ENCODE measurements at places on chromosomes 6 and 20. TPM values are rescaled to one million over a fixed set of nuclear protein-coding genes. Genes with fewer than 3 reads are reported as not detected.

The DCDC2 gene
- not detected for total RNA-seq

The GNAS-AS1 gene
- total RNA-seq = 1.5 TPM

GRCh38 chr6:134714679-134715078, 235.2 kb downstream of the ALDH8A1 start:
- no peak for DNase-seq

DNA sequence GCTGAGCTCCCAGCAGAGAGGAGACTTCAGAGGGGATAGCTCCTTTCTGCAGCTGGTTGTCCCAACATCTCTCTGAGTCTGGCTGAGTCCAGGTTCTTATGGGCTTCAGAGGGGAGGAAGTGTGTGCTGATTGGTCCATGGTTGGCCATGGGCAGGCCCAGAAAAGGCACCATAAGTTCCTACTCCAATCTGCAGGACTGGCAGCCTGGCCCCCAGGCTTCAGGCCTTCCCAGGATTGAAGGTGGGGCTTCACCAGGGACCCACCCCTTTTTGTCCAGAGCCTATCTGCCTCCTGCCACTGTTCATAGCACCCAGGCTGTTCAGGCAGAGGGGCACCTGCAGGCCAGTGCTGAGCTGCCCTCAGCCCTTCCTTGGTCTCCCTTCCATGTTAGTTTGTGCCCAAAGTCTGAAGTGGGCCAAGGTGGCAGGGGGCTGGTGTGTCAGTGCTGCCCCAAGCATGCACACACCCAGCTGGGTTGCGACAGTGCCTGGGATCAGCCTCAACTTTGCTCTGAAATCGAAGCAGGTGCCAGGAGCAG, 21.6 kb upstream of the TOP1 start:
- DNase-seq = no peak

DNA sequence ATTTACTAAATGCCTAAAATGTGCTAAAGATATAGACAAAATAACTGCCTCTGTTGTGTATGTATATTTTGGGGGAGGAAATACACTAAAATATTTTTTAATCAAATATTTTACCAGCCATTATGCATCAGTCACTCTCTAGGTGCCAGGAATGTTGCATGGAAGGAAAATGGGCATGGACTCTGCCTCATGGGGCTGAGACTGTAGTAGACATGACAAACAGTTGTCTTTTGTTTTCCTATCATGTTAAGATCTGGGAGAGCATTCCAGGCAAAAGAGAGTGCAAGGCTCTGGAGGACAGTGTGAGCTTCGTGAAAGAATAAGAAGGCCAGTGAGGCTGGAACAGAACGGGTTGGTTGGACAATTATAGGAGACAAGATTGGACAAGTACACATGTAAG, 26.5 kb downstream of the HLA-DOB start:
- no peak for DNase-seq

The TMEM217 gene
- total RNA-seq = 1.6 TPM

GRCh38 chr6:33316603-33317418, 733 bp downstream of the ZBTB22 start:
- no peak for DNase-seq

The C20orf204 gene
- 2.1 TPM for total RNA-seq

- peak; percentile 85 for DNase-seq
Measured at GRCh38 chr6:30682143-30683117, 4.0 kb downstream of the PPP1R18 start.

DNA sequence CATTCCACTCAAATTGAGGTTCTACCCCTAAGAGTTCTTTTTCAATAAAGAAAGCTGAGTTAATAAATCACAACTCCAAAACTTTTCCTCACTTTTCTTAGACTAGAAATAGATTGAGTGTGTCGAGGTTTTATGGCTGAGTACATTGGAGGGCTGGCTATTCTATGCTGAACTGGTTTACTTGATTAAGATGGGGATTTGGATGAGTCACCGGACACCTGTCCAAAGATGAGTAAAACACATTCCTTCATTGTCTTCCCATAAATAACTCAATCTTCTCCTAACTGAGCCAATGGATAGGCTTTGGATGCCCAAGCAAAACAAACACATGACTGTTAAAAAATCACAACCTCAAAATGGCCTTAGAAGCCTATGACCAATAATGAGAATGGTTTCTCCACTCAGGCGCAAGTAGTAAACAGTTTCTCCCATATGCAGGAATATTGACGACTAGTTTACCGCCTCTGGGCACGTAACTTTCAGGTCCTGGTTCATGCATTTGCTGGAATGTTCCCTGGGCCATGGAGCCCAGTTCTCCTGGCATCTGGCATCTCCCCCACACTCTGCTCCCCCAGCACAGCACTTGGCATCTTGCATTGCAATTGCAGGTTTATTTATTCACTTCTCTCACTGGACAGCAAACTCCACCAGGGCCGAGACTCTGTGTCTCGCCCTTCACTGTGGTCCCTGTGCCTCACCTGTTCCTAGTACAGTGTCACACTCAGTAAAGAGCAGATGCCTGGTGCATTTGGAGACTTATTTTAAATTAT, 43.9 kb downstream of the BCAS1 start:
- DNase-seq = no peak

The ZBTB46 gene
- 30.2 TPM for total RNA-seq

DNA sequence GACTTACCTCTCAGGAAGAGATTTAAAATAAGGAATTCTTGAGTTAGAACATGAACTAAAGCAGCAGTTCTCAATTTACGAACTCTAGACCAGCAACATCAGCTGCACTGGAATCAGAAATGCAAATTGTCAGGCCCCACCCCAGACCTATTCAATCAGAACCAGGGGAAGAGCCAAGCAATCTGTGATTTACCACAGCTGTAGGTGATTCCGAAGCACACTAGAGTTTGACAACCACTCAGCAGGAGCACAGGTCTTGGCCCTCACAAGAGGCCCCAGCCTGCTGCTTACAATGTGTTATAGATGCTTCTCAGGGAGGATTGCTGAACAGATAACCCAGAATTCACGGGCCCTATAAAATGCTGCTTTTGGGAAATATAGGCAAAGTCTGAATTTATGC, 279.2 kb downstream of the PTPRK start:
- no peak for DNase-seq

All from sciatic nerve (tissue), 2 donors.